GM12891 (cell line): ENCODE measurements at places on chromosomes 16 and 17.

GRCh38 chr16:82231008-82231787 is 61.2 kb upstream of the MPHOSPH6 start:
- no peak for DNase-seq

GRCh38 chr16:84513123-84513522 is 8.7 kb upstream of the MEAK7 start:
- no peak for DNase-seq

DNA sequence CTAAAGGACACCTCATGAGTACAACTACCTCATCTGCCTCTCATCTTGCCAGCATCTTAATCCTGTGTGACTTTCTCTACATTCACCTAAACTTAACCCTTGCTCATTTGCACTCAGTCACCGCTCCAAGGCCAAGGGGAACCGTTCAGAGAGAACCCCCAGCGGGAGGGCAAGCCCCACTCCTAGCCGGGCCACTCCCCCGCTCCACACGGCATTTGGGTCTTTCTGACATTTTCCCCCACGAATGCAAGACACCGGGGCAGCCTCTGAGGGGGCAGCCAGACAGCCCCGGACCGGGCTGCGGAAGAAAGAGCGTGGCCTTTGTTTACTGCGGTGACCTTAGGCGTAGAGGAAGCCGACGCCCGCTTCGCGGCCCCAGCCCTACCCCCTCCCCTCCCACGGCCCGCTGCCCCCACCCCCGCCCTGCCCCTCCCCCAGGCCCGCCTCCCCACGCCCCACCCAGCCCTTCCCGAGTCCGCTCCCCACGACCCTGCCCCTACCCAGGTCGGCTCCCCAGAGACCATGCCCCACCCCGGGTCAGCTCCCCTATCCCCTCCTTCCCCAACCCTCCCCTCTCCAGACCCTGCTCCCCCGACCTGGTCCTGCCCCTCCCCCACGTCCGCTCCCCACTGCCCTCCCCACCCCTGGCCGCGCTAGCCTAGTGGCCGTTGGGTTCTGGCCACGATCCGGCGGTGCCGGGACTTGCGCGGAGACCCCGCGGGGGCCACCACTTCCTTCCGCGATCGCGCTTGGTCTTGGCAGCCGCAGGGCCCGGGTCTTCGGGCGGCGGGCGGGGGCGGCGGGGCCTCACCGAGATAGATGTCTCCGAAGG is 789 bp downstream of the CSNK1D start:
- DNase-seq: peak; percentile 60

DNA sequence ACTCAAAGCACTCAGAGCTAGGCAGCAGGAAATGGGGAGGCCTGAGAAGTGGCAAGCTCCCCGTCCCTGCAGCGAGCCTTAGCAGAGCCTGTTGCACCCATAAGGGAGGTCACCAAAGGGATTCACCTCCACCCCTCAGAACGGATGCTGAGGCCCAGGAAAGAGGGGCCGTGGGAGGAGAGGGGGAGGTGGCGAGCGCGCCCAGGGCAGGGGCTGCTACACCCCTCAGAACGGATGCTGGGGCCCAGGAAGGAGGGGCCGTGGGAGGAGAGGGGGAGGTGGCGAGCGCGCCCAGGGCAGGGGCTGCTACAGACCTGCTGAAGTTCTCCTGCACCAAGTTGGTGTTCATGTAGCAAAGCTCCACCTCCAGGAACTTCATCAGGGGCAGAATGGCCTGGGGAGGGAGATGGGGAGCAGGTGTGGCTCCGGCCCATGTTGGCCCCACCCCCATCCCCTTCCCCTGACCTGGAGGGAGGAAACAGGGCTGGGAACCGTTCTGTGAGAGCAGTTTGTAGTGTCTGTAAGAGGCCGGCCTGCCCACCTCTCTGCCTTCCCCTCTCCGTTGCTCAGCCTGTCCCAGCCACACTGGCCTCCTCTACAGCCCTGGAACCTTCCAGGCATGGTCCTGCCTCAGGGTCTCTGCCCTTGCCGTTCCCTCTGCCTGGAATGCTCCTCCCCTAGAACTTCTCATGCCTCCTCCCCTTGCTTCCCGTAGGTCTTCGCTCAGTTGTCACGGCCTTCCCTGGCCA is 11.4 kb downstream of the UNC13D start:
- DNase-seq: no peak
